ENCODE measurements at places on chromosomes 11 and 22. TPM values are rescaled to one million over a fixed set of nuclear protein-coding genes. Genes with fewer than 3 reads are reported as not detected.

Gene C22orf42
- not detected for total RNA-seq

Gene CENATAC
- 30.9 TPM for total RNA-seq

Gene NAT10
- total RNA-seq: 29.3 TPM

Gene DDT
- 82.9 TPM for total RNA-seq

Measured in fibroblast of the aortic adventitia (primary cell).